ENCODE measurements at places on chromosomes 16 and 17.
A peak's percentile ranks its signal among the peaks of the same experiment; 100 is the strongest.

DNA sequence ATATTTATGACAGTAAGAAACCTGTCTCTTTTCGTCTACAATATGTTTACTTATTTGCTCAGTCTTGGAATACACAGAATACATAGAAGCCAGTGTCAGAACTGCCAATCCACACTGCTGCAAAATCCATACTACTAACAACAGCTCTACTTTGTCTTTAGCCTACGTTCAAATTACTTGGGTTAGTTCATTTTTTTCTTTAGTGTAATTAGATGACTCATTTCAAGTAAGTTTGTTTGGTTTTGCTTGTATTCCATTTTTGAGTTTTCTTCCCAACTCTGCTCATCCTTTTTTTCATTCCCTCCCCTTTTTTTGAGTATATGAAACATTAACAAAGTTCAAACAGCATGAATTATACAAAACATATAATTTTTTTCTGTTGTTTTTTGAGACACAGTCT is 16.9 kb downstream of the CMC2 start:
- no peak for DNase-seq

DNA sequence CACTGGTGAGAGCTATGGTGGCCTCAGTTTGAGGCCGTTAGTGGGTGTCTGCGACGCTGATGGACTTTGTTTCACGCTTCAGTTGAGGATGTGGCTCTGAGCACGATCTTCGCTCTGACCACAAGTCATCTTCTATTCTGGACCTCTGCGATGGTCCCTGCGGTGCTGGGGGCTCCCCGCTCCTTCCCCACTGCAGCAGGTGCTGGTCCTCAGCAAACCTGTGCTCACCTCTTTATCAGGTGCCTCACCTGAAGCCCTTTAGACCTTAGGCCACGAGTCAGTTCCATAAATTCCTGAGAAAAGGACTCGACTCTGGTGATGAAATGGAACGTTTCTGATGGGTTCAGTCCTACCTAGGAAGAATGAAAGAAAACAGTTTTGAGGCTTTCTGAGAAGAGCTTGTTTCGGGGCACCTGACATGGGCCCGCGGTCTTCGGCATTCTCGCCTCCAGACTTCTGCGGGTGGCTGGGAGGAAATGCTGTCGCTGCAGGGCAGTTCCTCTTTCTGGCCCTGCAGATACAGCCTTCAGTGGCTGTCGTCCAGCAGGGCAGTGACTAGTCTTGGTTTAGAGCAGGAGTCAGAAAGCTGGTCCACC is 4.7 kb downstream of the KCTD5 start:
- peak; percentile 63 for DNase-seq

DNA sequence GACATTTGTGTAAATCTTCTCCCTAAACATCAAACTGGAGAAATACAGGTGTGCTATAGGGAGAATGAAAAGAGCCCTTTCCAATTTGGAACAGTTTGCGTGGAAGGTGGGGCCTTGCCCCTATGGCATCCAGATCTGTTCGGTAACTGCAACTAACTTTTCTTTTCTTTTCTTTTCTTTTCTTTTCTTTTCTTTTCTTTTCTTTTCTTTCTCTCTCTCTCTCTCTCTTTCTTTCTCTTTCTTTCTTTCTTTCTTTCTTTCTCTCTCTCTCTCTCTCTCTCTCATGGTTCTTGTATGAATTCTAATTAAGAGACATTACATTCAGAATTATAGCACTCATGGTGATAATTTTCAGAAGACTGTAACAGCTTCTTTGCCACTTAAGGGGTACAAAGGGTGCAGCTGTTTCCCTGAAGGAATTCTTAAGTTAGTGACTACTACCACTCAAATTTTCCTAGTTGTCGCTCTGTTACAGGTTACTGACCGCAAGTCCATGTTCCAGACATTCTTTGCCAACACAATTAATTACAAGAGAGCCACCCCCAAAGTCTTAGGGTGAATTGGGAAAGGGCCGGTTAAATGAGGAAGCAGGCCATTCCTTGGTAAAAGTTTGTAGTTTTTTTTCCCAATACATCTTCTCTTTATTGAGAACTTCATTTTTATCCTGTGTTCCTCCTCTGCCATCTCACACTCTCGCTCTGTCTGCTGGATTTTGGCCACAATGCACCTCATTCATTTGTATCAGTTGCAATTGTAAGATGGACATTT is 69.8 kb downstream of the KSR1 start:
- DNase-seq, result no peak

- peak; percentile 44 for DNase-seq
Measured at GRCh38 chr16:50548125-50548908, at the start of gene NKD1. TSS of gene NKD1 (plus strand) at chr16:50548396. CDS start at chr16:50548554, 158 bp downstream.

DNA sequence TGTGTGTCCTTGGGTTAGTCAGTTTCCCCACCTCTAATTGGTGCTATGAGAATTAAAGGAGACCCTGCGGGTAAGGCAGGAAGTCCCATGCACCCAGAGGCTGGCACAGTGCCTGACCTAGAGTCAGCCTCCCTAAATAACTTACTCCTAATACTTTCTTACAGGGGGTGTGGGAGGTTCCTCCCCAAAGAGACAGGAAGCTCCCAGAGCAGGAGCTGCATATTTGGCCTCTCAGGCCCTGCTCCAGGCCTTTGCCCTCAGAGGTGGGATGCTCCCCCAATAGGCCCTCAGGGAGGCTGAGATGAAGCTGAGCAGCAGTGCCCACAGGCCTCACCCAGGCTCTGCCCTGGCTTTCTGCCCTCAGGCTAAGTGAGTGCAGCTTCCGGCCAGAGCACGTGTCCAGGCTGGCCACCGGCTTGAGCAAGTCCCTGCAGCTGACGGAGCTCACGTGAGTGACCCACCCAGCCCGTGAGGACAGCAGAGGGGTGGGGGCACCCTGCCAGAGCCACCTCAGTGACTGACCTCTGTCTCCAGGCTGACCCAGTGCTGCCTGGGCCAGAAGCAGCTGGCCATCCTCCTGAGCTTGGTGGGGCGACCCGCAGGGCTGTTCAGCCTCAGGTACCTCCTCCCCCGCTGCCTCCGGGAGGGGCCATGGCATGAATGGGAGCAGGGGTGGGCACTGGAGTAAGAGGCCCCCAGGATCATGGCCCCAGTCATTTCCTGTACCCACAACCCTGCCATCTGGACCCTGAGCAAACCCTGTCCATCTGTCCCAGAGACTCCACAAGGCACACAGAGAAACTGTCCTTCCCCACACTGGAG is 31.1 kb upstream of the CPNE2 start:
- DNase-seq, result no peak

GRCh38 chr16:2533912-2534311 is 2.7 kb upstream of the CEMP1 start:
- DNase-seq, result no peak

DNA sequence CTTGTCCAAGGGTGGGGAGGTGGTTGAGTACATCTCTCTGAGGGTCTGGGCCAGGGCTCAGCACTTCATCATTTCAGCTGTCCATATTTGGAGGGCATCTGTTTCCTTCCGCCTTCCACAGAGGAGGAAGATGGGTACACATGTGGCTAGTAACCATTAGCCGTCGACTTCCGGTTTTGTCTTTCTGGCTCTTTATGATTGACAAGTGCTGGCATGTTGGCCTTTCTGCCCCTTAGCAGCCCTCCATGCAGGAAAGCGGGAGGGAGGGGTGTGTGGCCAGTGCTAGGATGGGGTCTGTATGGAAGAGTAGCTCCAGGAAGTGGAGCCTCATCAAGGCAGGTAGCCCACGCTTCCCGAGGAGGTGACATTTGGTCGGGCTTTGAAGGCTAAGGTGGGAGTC is 69.6 kb downstream of the RAI1 start:
- DNase-seq, result peak; percentile 81

DNA sequence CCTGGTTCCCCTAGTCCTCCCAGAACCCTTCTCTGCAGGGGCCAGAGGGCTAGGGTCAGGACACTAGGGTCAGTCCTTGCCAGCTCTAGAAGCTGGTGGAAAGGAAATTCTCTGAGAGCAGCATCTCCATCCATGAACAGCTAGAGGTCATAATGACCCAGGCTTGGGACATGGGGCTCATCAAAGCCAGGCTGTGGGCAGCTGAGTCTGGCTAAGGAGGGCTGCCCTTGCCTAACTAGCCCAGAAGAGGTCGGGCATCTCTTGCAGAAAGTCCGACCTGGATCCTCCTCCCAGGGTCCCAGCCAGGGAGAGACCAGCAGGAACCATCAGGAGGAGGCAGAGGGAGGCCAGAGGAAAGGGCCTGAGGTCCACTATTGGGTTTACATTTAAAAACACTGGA is 4.3 kb downstream of the MPO start:
- no peak for DNase-seq

DNA sequence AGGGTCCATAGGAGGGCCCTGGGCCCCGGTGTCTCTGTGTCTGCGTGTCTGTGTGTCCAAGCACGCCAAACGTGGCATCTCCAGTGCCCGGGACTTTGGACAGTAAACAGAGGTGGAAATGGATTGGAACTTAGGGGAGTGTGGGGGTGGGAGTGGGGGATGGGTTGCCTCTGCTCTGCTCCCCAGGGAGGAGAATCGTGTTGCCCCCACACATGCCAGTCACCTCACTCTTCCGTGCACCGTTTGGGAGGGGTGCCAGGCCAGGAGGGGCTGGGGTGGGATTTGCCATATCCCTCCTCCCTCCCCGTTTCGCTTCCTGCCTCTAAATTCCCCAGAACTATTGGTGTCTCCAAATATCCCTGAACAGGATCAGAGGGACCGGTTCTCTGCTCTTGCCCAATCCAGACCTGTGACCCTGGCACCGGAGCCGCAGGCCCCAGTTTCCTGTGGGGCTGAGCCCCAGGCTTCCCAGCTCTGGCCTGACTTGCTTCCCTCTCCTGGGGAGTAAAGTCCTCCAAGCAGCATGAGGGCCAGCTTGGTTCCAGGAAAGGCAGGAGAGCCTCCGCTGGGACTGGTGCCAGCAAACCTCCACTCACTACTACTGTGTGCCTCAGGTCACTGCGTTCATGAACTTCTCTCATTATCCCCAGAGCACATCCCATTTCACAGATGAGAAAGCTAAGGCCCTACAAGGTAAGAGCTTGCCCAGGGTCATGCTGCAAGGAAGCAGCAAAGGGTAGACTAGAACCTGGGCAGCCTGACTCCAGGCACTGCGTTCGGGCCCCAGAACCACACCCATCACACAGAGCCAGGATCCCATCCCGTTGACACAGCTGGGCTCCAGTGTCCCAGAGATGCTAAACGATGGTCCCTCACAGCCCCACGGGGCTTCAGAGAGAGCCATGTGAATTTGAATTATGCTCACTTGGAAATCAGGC is at the start of gene ASGR1:
ASGR1 (minus strand) TSS at position 54 of the 938 bp plus-strand sequence. CDS start 807 bp downstream, outside the sequence.
- DNase-seq, result no peak

DNA sequence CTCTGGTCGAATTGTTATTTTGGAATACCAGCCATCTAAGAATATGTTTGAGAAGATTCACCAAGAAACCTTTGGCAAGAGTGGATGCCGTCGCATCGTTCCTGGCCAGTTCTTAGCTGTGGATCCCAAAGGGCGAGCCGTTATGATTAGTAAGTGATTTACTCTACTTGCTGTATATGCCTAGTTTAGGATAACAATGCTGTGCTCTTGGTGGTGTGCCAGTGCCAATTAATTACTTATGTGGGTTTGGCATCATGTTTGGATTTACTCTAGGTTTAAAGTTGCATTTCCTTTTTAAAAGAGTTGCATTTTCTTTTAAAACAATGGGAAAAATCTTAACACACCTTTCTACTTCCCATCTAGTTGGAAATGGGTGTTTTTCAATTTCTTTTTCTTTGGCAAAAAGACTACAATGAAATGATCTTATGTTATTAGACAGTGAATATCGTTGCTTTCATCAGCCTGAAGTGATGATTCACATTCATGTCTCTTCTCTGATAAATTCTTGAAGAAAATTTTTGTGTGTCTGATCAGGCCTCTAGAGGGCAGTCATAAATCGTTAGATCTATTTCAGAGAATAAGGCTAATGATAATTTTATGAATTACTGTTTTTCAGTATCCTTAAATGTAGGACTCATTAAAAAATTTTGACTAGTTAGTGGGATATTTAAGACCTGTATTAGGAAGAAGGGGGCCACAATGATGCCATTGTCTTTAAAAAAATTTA is 5.6 kb downstream of the SF3B3 start:
- DNase-seq, result peak; percentile 78

DNA sequence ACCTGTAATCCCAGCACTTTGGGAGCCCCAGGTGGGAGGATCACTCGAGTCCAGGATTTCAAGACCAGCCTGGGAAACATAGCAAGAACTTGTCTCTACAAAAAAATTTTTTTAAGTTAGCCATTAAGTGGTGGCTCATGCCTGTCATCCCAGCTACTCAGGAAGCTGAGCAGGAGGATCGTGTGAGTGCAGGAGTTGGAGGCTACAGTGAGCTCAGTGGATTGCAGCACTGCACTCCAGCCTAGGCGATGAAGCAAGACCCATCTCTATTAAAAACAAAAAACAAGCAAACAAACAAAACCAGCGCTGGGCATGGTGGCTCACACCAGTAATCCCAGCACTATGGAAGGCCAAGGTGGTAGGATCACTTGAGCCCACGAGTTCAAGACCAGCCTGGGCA is 38.0 kb downstream of the HEATR3 start:
- no peak for DNase-seq

DNA sequence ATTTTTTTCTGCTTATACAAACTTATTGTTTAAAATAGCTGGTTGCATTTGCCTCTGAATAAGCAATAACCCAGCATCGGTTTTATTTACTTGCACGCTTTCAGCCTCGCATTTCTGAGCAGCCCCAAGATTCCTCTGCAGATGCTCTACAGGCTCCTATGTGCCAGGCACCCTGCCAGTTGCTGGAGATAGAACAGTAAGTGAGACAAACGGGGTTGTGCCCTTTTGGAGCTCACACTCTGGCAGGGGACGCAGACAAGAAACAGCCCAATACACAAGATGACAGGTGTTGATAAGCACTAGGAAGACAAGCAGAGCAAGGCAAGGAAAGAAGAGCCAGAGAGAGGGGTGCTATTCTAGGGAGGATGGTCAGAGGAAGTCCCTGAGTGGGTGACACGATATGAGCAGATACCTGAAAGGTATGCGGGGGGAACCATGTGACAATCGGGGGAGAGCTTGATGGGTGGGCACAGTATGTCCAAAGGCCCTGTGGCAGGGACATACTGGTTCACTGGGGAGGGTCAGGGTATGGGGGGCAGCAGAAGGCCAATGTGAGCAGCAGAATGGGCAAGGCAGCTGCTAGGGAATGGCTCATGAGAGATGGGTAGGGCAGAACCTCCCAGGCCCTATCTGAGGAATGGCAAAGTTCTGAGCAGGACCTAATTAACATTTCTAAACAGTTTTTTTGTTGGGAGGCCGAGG is 18.7 kb upstream of the ADORA2B start:
- peak; percentile 54 for DNase-seq

DNA sequence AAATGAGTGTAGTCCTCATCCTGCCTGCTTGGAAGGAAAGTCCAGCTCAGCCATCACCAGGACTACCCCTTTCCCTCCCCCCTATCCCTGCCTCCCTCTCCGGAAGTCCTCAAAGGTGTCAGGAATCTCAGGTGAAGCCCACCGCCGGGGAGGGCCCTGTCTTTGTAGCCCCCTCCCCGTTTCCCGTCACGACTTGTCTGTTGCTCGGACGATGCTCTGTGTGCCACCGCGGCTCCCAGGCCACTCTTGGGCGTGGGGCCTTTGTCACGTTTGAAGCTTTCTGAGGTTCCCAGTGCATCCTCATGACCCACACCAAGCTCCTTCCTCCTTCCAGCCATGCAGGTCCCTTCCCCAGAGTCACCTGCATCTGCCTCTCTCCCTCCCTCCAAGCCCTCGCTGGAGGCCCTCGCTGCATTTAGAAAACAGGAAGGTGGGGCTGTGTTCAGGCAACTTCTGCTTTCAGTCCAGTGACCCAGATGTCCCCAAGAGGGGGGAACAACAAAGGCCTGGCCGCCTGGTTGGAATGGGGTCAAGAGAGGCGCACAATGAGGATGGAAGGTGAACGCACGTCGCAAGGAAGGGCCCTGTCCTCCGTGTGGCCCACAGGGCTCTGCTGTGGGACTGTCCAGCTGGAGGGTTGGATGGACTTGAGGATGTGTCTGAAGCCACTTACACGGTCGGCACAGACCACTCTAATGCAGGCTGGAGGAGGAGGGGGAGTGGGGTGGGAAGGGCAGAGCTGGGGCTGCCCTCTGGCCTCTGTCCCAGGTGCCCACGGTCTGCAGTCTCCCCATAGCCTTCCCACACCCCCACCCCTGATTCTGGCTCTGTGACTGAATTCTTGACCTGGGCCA is 59.9 kb downstream of the OR1D5 start:
- no peak for DNase-seq

All from hematopoietic multipotent progenitor cell treated with erythropoietin and hydrocortisone succinate and interleukin-3 and kit ligand, for 8 days (in vitro differentiated cells).